ENCODE measurements at places on chromosomes 6 and 20. TPM values are rescaled to one million over a fixed set of nuclear protein-coding genes. Genes with fewer than 3 reads are reported as not detected.

DNA sequence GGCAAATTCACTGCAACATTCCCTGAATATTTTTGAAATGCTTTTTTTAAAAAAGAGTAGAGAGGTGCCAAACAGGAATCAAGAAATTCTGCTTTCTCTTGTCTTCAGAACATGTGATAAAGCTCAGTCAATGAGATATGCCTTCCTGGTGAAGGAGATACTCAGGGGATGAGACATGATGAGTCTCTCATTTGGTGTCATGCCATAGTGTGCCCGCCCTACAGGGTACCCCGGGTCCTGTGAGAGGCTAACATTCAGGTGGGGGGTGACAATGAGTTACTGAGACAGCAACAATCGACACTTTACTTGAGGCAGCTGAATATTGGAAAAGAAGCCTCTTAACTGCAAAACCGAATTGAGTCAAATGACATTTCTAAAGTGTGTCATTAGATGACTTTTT is 6.7 kb downstream of the CCR6 start:
- no peak for DNase-seq

DNA sequence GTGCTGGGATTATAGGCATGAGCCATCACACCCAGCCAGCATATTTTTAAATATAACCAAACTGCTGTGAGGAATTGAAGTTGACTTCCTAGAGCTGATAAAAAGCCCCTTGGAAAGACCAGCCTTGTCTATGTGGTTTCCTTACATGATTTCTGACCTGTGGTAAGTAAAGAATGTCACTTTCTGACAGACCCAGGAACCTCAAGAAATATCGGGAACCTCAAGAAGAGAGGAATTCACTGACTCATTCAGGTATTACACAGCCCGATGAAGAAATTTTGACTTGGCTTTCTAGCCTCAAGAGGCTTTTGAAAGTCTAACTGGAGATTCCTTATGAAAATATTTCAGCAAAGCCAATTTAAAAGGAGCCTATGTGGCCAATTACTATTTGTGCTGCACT is 71.8 kb downstream of the FOXF2 start:
- no peak for DNase-seq

DNA sequence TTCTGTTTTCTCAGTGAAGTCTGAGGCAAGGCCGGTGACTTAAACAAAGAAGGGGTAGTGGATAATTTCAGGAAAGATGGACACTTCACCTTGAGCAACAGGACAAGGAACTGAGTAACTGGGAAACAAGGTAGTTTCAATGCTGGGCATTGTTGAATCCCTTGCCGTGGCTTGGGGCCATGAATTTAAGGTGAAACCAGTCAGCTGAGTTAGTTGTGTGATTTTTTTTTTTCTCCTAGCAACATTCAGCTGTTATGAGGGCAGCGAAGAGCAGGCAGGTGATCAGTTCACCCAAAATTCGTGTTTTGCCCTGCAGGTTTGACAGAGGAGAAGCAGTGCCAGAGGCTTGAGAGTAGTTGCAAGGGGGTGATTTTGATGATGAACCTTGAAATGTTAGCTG is 6.8 kb downstream of the BICRAL start:
- DNase-seq: no peak

DNA sequence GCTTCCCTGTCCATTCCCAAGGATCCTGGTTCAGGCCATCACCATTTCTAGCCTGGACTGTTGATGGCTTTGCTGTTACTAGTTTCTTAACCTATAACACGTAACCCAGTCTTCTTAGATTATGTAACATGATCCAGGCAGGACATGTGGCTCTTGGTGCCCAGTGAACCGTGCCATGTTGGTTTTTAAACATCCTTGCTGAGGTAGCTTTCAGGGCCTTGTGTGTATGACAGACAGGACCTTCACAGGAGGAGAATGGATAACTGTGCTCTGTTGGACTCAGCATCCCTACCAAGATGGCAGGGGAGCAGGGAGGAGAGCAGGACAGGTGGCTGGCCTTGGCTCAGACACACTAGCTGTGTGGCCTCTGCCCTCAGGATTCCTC is 46.8 kb downstream of the PANK2 start:
- no peak for DNase-seq

DNA sequence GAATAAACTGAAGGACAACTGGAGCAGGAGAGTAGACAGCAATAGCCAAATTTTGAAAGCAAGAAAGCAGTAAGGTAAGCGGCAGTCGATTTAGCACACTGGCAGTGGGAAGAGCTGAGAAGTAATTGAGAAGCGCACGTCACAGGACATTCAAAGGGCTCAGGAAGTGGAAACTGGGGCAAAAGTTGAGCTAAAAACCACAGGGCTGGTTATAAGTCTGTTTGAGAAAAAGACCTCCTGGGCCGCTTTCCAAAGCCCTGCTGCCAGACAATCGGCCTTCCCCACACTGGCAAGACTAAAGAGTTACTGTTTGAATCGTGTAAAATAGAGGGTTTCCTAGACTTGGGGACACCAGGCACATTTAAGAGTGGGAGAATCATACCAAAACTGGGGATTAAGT is 161.4 kb downstream of the DNAH8 start:
- DNase-seq: peak; percentile 17

GRCh38 chr6:145802141-145802540 is 12.5 kb downstream of the FBXO30 start:
- DNase-seq: no peak

The HLA-DQA2 gene
- 0.09 TPM for total RNA-seq

GRCh38 chr20:19544684-19545083 is 213.4 kb upstream of the RIN2 start:
- DNase-seq: no peak

DNA sequence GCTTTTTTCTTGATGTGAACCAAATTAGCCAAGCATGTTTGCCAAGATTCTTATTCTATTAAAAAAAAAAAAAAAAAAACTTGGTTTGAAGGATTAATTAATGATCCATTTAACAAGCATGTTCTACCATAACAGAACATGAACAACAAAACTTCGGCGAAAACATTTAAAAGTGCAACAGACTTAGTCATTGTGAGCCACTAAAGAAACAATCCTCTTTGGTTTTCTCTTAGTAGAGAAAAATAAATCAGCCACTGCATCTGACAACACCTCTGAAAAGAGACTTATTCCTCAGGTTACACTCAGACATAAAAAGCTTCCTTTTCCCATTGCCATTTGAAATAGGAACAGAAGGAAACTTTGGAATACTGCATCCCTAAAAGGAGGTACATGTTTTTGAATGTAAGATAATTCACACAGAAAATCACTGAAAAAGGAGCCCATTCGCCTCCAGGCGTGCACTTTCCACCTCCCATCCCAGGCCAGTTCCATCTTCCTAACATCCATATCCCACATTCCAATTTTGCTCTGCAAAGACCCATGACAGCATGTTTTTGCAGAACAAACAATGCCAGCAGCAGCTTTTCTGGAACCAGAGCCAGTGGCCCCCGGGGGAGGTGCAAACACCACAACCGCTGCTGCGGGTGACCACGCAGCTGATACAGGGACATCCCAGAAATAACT is 79.5 kb downstream of the ZMYND8 start:
- no peak for DNase-seq

The CST1 gene
- not detected for total RNA-seq

DNA sequence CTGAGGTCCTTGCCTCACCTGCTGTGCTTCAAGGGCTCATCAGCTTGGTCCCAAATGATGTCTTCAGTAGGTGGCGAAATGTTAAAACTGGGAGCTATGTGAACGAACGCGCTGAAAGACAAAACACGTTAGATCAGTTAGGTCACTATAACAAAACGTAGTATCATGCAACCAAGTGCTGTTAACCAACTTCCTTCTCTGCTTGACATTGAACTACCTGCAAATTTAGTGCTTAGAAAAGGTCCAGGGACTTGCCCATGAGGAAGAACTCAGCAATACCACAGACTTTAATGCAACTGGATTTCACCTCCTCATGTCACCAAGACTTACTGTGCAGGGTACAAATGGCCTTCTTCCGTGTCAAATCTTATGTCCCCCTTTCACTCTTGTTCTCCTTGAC is 24.8 kb downstream of the BACH2 start:
- no peak for DNase-seq

The PRSS35 gene
- 0.32 TPM for total RNA-seq

The RAET1G gene
- not detected for total RNA-seq

- no peak for DNase-seq
Observed at GRCh38 chr6:110002676-110003075, 24.6 kb downstream of the GPR6 start.

The HAO1 gene
- 0.16 TPM for total RNA-seq

- no peak for DNase-seq
Observed at GRCh38 chr6:151876122-151876521, 68.6 kb downstream of the ESR1 start.

DNA sequence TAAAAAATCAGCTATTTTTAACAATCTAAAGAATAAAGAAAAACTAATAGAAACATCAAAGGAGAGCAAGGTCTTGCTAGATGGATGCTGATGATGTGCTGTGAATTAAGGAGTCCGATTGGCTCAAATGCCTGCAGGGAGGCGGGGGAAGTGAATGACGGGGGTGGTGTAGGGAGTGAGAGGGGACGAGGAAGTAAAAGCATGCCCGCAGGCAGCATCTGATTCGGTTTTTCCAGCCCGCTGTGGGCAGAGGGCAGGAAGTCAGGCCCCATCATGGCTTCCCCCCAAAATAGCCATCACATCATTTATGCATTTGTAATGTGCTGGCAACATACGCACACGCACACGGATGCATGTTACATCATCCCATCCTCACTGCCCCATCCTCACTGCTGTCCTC is 10.3 kb downstream of the RSPO4 start:
- no peak for DNase-seq

DNA sequence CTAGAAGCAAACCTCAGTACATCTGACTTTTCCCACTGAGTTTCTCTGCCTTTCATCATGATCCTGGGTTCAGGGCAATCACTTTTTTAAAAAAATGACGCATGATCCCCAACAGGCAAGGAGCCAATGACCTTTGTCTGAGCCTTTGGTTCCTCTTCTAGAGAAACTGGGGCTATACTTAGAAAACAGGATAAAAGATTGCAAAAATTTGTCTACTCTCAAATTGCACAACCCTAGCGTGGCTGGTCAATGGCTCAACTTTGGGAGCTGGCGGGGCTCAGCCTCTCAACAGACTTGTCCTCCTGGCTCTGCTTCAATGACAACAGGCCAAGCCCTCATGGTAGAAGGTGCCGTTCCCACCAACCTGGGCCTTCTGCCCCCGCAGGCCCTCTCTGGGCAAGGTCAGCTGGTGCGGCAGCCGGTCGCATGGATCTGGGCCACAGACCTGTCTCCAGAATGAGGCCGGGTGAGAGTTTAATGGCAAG is 48.7 kb downstream of the PDYN start:
- peak; percentile 78 for DNase-seq

The OXT gene
- not detected for total RNA-seq

DNA sequence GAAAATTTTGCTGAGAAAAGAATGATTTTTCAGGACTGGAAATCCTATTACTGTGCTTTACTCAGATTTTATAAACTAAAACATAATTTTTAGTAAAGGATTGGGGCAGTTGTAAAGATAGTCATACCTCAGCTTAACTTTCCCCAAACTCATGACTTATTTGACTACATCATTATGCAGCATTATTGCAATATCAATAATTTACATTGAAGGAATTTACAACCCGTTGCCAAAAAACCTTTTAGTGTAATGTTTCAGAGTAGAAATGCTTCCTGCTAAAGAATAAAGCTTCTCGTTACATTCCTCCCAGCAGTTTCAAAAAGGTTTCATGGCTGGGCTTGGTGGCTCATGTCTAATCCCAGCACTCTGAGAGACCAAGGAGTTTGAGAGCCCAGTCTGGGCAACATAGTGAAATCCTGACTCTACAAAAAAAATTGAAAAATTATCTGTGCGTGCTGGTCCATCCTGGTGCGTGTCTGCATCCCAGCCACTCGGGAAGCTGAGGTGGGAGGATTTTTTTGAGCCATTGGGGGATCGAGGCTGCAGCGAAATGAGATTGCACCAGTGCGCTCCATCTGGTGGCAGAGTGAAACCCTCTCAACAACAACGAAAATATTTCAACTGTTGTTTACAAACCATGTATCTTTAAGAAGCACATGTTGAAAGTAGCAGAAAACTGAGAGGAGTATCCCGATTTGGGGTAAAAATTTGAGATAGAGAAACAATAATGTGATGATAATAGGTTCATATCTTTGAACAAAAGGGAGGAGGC is 4.4 kb downstream of the AMD1 start:
- DNase-seq: no peak

DNA sequence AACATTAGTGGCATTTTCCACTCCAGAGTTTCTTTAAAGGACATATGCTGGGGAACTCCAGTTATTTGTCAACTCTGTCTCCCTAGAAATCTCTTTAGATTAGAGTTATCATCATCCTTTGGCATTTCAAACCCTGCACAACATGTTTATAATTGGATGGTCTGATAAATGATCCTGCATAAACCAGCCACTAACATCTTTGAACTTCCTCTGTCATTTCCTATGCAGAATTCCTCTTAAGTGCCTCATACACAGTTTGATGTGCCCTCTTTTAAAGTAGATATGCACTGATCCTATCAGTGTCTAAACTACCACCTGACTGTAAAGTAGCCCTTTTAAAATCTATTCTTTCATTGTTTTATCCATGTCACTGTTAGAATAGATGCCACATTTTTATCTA is 306.3 kb upstream of the IRAK1BP1 start:
- no peak for DNase-seq

GRCh38 chr6:24836109-24836508 is 37.4 kb upstream of the ARMH2 start:
- no peak for DNase-seq

DNA sequence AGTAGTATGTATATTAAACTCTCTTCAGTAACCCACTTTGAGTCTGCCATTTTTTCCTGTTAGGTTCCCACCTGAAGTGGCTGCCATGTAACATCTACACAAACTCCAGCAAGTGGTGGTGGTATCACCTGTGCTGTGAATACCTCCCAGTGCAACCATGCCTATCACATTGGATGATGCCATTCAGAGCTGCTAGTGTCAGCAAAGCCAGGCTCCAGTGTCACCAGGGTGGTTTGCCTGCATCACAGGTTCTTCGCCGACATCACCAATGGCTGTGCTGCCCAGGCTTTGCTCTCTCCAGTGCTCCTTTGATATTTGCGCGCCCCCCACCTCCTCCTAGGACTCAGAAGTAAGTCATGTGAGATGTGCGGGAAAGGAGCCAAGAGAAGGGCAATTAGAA is 162.6 kb upstream of the FOXA2 start:
- no peak for DNase-seq

DNA sequence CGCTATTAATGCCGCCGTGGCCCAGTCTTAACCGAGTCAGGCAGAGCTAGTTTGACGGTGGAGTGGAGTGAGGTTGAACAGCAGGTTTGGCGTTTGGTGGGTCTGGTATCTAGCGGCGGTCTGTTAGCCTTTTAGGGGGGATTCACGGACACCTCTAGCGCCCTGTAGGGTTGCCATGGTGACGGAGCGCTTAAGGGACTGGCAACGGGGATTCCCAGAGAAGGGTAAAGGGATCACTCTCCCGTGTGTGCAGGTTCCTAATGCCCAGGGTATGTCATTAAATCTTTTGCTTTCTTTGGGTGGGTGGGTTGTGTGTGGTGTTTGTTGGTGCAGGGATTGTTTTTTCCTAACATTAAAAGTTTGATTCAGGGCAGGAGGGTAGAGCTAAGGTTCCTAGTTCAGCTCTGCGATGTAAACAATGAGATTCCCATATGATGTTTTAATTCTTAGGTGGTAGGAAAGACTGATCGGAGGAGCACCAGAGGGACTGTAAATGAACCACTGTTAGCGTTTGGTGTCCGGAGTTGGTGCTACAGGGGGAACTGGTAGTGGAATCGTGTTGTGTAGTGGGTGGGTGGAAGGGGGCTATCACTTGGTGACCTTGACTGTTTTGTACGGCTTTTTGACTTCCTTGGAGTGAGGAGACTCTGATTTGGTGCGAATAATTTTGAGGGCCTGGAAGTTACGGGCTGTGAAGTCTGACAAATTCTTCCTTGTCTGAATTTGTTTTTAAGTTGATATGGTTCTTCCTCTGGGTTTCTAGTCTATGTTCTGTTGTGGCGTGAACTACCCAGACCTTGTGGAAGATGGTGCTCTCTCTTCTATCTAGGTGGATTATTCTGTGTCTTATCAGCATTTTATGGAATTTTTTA is 5.0 kb downstream of the BRD2 start:
- peak; percentile 65 for DNase-seq
